Bladder microvascular endothelial cell (primary cell): ENCODE measurements at places on chromosomes 4 and X. TPM values are rescaled to one million over a fixed set of nuclear protein-coding genes. Genes with fewer than 3 reads are reported as not detected.

PAGE4 gene
- not detected in 2 replicates for total RNA-seq

EMCN gene
- total RNA-seq: 62.5 and 131 TPM in 2 replicates

BEX1 gene
- 0.32 TPM in 1 of 2 replicates, not detected in the other for total RNA-seq

MAGEC2 gene
- not detected in 2 replicates for total RNA-seq

HEPH gene
- total RNA-seq: 0.16 and 1.9 TPM in 2 replicates

SFRP2 gene
- under 0.01 TPM in 1 of 2 replicates, not detected in the other for total RNA-seq

PCDH19 gene
- total RNA-seq: 0.97 and 2.2 TPM in 2 replicates

VCX gene
- not detected in 2 replicates for total RNA-seq

CYSLTR1 gene
- total RNA-seq: 0.81 TPM in 1 of 2 replicates, not detected in the other

SPANXN3 gene
- total RNA-seq: not detected in 2 replicates

SPANXB1 gene
- total RNA-seq: not detected in 2 replicates

GPM6B gene
- under 0.01 and 0.38 TPM in 2 replicates for total RNA-seq

IGFBP7 gene
- 663 and 1,922 TPM in 2 replicates for total RNA-seq

CTAG2 gene
- total RNA-seq: not detected in 2 replicates

KCND1 gene
- 0.32 and 0.57 TPM in 2 replicates for total RNA-seq

GABRA4 gene
- total RNA-seq: not detected in 2 replicates

SOX3 gene
- not detected in 2 replicates for total RNA-seq

DHX15 gene
- 108 and 234 TPM in 2 replicates for total RNA-seq

LEF1 gene
- total RNA-seq: 0.16 TPM in 1 of 2 replicates, not detected in the other

TRIM75 gene
- total RNA-seq: not detected in 2 replicates

GK gene
- 1.9 and 2.3 TPM in 2 replicates for total RNA-seq

SPIN2B gene
- total RNA-seq: 6.2 and 8.5 TPM in 2 replicates

STEEP1 gene
- total RNA-seq: 34.5 and 51.5 TPM in 2 replicates

LONRF3 gene
- 2.3 and 26.2 TPM in 2 replicates for total RNA-seq

FHL1 gene
- 39.0 and 112 TPM in 2 replicates for total RNA-seq

NSG1 gene
- total RNA-seq: 0.81 and 0.94 TPM in 2 replicates

TRIM60 gene
- total RNA-seq: not detected in 2 replicates

CTAG1B gene
- total RNA-seq: not detected in 2 replicates

CXCL11 gene
- 1.5 and 5.7 TPM in 2 replicates for total RNA-seq

WDR17 gene
- total RNA-seq: under 0.01 and 0.19 TPM in 2 replicates

RHOXF2 gene
- not detected in 2 replicates for total RNA-seq

CXCL3 gene
- total RNA-seq: 0.16 and 1.1 TPM in 2 replicates

GAGE12J gene
- not detected in 2 replicates for total RNA-seq

ASIC5 gene
- not detected in 2 replicates for total RNA-seq

CFI gene
- 44.4 and 66.7 TPM in 2 replicates for total RNA-seq

SOD3 gene
- total RNA-seq: 0.31 and 0.32 TPM in 2 replicates

DLG3 gene
- 0.32 and 1.4 TPM in 2 replicates for total RNA-seq

ERVMER34-1 gene
- total RNA-seq: under 0.01 and 0.13 TPM in 2 replicates

MFAP3L gene
- 0.16 and 43.0 TPM in 2 replicates for total RNA-seq
